ENCODE measurements at places on chromosomes 16 and 17. TPM values are rescaled to one million over a fixed set of nuclear protein-coding genes. Genes with fewer than 3 reads are reported as not detected.

DNA sequence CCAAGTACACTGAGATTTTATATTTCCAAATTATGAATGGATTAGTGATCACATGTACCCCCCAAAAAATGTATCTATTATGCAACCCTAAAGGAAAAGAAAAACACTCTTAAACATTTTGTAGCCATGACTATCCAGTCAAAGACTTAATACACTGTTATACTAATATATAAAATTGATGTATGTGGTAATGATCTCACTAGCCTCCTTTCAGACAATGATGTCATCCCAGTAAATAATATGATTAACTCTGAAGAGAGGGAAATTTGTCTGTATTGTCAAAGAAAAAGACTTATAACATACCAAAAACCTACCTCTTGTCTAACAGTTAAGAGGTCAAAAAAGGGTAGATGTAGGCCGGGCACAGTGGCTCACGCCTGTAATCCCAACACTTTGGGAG is 80.7 kb downstream of the USP32 start:
- DNase-seq: no peak

DNA sequence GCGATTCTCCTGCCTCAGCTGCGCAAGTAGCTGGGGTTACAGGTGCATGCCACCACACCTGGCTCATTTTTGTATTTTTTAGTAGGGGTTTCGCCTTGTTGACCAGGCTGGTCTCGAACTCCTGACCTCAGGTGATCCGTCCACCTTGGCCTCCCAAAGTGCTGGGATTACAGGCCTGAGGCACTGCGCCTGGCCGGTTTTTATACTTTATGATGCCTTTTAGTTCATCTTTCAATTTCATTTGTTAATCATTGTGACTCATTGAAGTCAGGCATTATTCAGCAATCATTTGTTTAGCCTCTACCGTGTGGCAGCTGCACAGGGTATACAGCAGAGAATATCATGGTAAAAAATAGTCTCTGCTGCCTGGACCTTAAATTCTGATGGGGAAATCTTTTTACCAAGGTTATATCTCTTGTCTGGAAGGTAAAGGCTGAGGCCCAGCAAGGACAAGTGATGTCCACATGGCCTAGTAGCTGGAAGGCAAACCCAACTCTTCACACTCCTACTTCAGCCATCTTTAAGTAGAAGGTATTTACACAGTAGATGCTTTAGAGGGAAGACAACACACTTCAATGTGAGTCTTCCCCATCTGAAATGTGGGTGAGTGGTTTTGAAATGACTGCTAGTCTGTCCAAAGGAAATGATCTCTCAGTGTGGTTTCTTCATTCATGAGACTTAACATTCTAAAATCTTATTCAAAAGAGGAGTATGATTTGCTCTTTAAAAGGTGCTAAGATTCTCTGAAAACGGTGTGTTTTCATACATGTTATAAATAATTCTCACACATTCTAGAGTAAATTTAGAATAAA is 2.4 kb downstream of the PRPSAP2 start:
- no peak for DNase-seq

DNA sequence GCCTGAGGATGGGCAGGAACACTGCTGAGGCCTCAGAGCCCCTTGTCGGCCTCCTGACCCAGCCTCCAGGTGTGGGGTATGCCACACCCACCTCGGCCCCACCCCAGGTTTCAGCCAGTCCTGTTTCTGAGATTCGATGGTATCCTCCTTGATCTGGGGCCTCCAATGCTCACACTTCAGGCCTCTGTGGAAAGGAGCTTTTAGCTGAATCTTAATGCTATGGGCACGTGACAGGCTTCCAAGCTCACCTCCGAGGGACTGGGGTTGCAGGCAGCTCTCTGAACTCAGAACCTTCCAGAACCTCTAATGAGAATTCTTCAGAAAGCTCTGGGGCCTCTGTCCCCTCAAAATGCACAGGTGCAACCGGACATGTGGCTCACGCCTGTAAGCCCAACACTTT is 54.8 kb downstream of the SCNN1B start:
- DNase-seq: no peak

- DNase-seq: no peak
Measured at GRCh38 chr17:27741971-27742575, 58.3 kb downstream of the NOS2 start.

GRCh38 chr16:83541231-83541630 is 266.5 kb upstream of the HSBP1 start:
- no peak for DNase-seq

GRCh38 chr17:68353111-68353521 is 61.8 kb downstream of the ARSG start:
- no peak for DNase-seq

GRCh38 chr17:36147601-36148000 is 28.8 kb downstream of the TBC1D3B start:
- no peak for DNase-seq

DNA sequence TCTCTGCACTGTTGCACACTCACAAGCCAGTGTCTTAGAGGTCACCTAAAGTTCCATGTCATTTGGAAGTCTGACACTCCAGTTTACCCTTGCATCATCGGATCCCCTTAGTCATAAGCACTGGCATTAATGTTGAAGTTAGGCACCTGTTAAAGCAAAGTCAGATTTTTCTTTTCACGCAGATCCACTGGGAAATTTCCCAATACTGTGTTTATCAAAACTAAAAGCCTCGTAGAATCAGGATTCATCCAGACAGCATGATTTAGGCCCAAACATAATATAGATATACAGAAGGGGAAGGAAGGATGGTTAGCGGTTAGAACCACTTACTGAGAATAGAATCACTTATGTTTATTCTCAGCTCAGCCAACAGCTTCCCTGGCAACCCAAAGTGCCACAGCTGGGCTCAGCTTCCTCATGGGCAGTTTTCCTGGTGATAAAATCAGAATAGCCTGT is 30.1 kb upstream of the HAPSTR1 start:
- DNase-seq: no peak

GRCh38 chr17:81401723-81402529 is 6.7 kb downstream of the BAHCC1 start:
- no peak for DNase-seq

DNA sequence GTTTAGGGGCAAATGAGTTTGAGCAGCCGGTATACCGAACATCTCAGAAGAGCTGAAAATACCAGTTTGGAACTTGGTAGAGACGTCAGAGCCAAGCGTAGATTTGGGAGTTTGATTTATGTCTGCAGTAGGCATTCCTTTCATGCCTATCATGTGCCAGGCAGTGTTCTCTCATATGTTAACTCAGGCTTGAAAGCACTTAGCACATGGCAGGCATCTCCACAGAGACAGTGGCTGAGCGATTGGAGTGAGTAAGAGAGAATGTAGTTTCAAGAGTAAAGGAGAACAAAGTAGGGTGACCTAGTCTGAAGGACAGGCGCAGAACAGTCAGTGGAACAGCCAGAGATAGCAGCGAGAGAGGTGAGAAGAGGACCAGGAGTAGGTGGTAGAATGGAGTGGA is 207.0 kb downstream of the FTO start:
- DNase-seq: no peak

GRCh38 chr16:54053891-54054820 is 232.4 kb downstream of the IRX3 start:
- no peak for DNase-seq

DNA sequence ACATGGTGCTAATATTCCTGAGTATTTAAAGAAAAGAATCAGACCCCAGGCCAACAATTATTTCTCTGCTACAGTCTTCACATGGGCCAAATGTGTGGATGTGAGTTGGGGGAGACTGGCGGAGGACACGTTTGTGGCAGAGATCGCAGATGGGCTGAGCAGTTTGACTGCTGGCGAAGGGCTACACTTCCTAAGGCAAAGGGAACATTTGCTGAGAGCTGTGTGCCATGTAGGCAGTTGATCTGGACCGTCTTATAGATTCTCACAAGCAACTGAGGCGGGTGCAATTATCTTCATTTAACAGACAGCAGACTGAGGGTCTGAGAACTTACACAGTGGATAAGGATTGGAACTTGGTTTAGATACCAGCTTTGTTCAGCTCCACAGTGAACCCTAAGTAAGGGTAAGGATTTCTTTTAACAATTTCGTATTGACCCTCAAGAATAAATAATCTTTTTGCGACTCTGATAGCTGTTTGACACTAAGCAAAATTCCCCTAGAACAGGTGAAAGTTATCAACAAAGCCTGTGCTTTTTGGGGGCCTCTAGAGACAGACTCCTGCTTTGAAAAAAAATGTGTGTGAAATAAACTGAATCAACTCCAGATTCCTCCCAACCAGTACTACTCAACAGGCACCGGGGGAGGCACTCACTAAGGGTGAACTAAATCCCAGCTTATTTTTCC is 55.3 kb downstream of the TBX4 start:
- no peak for DNase-seq

DNA sequence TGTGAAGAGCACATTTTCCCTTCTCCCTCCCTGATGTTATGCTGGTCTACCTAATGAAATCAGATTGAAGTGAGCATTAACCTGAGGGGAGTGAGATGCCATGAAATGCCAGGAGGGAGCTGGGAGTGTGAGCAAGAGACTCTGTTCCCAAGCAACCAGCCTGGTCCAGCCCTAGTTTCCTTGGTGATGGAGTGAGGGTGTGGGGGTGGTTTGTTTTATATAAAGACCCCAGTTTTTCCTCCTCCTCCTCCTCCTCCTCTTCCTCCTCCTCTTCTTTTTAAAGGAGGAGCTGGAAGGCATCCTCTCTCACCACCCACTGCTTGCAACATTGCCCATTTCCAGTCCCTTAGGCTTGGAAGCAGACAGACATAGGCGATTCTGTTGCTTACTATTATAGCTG is 97.1 kb downstream of the DNAH3 start:
- no peak for DNase-seq

GRCh38 chr17:16050844-16051243 is 51.2 kb downstream of the TTC19 start:
- no peak for DNase-seq

- peak; percentile 61 for DNase-seq
Measured at GRCh38 chr17:21283482-21284318, 811 bp upstream of the MAP2K3 start.

DNA sequence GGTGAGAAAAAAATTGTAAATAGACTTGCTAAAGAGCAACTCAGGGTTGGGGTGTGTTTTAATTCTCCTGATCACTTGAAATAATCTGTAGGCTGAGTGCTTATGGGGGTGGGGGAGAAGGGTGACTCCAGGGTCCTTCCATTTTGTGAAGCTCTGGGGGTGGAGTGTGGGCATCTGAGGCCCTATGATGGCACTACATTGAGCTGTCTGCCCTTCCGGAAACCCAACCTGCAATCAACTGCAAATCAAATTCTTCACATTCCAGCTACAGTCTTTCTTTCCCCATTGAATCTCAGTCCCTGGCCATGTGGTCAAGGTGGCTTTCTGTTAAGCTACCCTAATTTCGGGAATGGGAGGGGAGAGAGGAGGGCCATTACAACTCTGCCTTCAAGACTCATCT is 6.0 kb upstream of the CDC6 start:
- no peak for DNase-seq

DNA sequence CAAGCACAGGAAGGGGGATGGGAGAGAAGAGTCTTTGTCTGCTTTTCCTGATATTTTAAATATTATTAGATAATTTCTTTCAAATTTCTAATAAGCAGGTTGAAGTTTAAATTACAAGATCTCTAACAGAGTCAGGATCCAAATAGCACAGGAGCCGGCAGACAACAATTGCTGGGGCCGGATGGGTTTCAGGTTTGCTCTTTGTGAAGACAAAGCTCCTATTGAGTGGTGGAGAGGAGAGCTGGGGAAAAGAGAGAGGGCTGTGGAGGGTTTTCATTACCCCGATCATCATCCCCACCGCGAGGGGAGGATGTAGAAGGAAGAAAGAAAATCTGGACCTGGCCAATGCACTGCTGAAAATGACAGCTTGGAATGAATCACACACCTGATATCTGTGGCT is 197.3 kb downstream of the SOX9 start:
- DNase-seq: no peak

DNA sequence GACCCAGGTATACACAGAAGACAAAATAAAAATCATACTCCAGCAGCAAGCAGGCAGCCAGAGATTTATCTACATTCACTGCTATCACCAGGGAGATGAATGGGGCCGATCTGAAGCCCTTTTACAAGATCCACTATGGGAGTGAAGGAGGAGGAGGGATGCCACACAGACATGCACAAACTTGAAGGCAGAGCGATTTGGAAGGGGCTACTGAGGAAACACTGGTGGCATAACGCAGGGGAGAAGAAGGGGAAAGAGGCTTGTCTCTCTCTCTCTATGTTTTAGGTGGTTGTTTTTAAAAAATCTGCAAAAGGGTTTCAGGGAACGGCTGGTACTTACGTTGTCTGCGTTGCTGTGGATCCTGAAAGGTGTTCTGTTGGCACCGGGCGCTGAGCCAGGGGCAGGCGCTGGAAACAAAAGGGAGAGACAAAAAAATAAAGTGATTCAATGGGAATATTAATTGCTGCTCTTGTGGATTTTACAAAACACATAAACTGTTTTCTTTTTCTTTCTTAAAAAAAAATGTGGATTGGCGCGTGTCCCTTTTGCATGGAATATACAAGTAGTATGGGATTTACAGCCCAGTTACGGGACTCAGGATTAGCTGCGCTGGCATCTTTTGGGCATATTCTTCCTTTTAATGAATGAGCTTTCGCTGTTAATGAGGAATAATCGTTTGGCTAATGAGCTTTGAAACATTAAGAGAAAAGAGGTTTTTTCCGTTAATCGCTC is 255.3 kb upstream of the PMFBP1 start:
- DNase-seq: no peak

DNA sequence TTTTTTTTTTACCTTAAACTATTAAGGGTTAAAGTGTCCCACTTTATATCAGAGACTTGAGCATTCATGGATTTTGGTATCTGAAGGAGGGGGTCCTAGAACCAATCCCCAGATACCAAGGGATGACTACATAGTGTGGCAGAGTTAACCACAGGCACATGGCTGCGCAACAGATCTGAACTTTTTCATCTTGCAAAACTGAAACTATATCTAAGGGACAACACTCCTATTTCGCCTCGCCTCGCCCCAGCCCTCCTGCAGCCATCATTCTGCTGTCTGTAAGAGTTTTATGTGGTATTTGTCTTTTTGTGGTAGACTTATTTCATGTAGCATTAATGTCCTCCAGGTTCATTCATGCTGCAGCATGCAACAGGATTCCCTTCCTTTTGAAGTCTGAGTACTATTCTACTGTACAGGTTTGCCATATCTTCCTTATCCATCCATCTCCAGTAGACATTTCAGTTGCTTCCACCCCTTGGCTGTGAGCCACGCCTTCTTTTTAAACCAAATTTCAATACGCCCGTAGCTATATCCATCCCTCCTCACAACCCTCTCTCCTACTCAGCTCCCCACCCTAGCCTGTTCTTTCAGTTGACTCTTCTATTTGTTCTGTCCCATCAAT is 53.2 kb downstream of the AMFR start:
- DNase-seq: peak; percentile 22

GRCh38 chr16:24577167-24577566 is 37.8 kb downstream of the RBBP6 start:
- no peak for DNase-seq

Gene TOP2A
- 245 TPM for total RNA-seq

Gene CIBAR2
- total RNA-seq: not detected

Gene CCDC102A
- 8.7 TPM for total RNA-seq

Gene NPIPB8
- not detected for total RNA-seq

Gene PRSS33
- total RNA-seq: 0.40 TPM

Gene UTP18
- total RNA-seq: 77.8 TPM

Gene TK2
- total RNA-seq: 6.9 TPM

Gene CHST5
- total RNA-seq: not detected

Gene HOXB8
- not detected for total RNA-seq

Gene GID4
- total RNA-seq: 7.7 TPM
